GM12865 (cell line): ENCODE measurements at places on chromosomes 7 and 10.

DNA sequence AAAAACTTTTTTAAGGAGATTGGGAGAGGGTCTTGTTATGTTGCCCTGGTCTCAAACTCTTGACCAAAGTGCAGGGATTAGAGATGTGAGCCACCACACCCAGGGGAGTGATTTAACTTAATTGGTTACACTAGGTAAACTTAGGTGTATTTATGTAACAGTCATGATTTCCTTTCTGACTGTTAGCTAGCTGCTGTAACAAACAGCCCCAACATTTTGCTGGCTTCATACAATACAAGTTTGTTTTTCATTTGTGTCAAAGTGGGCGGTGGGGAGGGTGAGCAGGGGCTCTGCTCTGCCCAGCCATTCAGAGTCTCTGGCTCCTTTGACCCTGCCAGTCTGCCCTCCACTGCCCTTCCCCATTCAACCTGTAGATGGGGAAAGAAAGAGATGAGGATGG is 9.3 kb downstream of the DOCK1 start:
- no peak for DNase-seq

DNA sequence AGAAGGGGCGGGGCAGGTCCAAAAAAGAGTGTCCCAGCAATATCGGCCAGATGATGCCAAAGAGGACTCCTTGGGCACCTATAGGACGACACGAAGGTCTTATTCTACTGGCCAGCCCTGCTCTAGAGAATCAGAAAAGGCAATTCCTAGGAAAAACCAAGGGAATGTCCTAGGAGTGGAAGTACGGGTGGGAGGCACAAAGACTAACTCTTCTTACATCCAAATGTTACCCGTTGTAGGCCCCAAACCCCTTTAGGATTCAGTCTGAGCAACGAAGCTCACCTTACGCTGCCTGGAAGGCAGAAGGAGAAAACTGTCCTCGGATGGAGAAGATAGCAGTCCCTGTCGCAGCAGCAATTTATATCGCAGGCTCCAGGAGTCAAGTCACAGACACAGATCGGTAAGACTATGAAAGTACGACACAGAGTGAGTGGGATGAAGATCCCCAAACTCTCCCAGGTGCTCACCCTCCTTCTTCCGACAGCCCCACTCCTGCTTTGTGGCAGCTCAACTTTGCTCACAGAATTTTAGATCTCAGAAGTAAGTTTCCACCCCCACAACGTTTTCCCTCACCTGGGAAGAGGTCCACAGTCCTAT is 558 bp downstream of the TCTN3 start:
- no peak for DNase-seq

DNA sequence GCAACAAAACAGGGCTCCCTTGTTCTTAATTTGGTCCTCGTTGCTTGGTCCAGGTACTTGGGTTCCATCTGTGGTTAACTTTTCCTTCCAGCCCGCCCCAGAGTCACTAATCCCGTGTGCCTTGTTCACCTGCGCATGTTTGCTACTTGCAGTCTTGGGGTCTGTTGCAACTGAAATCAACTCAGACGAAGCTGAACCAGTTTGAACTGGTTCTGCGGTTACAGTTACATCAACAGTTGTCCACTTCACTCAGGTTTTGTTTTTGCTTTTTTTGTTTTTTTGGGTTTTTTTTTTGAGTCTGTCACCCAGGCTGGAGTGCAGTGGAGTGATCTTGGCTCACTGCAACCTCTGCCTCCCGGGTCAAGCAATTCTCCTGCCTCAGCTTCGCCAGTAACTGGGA is 34.7 kb downstream of the TRRAP start:
- no peak for DNase-seq

GRCh38 chr10:63628526-63629362 is 107.5 kb downstream of the REEP3 start:
- peak; percentile 89 for DNase-seq

DNA sequence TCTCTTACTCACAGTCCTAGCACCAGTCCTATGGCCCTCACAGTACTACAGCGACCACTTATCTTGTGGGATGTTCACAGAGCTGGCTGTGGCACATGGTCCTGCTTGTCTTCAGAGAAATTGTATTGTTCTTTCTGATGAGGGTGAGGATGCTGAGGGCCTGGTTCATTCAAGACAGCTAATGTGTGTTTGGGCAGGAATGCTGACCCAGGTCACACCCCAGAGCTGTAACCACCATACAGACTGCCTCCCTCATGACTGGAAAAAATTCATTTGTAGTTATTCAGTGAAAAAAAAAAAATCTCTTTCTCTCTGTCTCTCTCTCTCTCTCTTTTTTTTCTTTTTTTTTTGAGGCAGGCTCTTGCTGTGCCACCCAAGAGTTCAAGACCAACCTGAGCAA is 83.5 kb downstream of the KLF6 start:
- DNase-seq = no peak

- no peak for DNase-seq
These were observed 8.8 kb downstream of the GSTO2 start for GRCh38 chr10:104277785-104278184.

- DNase-seq = no peak
These were observed 130.1 kb downstream of the DNAJB6 start for GRCh38 chr7:157466867-157467261.

DNA sequence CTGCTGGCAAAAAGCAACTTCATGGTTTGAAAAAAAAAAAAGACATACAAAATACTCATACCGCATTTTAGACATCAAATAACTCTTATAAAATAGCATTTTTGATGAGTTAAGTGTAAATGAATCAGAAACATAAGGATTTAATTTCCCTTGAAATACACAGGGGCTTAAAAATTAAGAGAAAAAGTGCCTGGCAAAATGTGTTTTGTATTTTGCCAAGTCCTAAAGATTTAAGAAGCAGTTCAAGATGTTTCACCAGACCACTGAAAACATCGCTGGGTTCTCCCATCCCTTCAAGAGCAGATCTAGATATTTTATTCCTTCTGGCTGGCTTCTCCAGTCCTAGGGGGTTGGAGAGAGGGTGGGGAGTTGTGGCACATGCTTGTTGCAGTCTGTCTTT is 396.4 kb downstream of the INHBA start:
- no peak for DNase-seq

DNA sequence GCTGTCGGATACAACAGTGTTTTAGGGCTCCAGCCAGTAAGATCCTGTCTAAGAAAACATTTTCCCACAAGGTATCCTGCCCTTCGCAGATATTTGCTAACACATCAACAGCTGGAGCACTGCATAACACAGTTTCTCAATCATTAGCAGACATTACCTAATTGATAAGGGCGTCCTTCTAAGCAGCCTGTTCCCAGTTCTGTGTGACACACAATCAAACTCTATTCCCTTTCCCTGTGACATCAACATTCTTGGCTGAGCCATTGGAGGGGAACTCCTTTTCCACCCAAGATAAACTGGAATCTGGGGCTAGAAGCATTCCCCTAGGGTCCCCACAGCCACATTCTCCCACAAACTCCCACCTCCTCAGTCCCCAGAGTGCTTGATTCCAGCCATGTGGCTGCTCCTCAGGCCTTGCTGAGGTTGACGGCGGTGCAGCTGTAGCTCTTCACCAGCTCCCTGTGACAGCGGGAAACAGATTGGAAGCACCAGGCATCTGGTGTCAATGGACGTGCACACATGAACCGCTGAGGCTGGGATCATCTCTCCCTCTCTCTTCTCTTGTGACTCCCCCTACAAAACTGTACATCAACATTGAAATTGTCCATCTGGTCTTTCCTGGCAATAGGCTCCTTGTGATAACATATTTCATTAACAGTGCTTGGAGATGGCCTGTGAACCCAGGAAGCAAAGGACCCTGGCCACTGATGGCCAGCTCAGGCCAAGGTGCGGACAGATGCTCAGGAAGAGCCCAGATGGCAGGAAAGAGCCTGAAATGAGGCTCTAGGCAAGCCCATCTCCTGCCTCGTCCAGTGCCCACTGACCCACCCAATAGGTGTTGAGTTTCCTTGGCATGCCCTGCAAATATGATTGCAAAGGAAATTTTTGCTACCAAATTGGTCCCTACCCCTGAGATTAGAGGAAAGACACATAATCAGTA is 131.1 kb upstream of the TBX20 start:
- DNase-seq = no peak

DNA sequence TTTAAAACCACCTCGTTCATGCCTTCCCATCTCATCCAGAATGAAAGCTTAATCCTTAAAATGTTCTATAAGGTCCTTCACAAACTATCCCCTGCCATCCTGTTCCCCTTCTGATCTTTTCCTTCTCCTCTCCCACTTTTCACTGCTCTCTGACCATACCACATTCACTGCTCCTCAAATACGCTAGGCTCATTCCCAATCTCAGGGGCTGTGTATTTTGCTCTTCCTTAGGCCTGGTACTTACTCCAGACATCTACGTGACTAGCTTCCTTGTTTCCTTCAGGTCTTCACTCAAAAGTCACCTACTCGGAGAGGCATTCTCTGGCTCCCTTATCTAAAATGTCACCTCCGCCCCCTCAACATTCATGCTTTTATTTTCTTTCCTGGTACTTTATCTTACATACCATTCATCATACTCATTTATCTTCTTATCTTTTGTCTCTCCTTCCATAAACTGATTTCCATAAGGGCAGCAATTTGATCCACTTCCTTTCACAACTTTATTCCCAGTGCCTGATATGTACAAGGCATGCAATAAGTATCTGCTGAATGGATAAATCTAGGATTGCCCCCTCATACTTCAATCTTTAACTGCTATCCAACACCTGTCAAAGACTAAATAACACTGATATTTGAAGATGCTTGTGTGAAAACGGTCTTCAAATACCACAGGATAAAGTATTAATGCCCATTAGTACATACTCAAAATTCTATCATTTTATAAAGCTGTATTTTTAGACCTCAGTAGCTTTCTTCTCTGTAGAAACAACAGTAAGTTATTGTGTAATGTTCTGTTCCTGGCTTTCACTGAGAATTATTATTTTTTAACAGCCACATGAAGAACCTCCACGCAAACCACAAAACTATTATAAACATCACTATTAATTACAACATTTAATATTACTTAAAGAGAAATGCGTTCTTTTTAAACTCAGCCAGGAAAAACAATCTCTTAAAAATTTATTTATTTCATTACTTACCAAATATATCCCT is 27.0 kb downstream of the JMJD1C start:
- DNase-seq = no peak

GRCh38 chr7:23863209-23863787 is 153.3 kb downstream of the STK31 start:
- peak; percentile 55 for DNase-seq

DNA sequence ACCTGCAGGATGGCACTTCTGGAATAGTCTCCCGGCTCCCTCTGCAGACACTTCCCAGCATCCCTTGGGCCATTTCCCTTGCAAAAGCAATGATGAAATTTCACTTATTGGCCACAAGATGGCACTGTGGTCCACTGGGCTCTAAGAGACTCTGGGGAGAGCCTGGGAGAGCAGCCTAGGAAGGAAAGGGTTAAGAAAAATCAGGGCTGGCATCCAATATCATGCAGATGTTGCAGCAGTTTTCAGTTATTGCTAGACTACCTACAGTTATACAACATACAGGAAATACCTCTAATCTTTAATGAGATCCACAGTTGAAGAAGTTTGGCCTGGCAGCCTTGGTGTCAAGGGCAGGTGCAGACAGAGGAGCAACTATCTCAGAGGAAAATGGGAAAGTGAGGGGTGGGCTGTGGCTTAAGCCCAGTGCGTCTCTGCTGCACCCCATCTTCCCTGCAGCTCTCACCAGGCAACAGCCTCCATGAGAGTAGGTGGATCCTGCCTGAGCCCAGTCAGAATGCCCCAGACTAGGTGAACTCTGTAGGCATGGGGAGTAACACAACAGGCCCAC is 100.2 kb upstream of the PRSS58 start:
- peak; percentile 68 for DNase-seq

GRCh38 chr7:132756484-132756990 is 180.3 kb upstream of the PLXNA4 start:
- no peak for DNase-seq

DNA sequence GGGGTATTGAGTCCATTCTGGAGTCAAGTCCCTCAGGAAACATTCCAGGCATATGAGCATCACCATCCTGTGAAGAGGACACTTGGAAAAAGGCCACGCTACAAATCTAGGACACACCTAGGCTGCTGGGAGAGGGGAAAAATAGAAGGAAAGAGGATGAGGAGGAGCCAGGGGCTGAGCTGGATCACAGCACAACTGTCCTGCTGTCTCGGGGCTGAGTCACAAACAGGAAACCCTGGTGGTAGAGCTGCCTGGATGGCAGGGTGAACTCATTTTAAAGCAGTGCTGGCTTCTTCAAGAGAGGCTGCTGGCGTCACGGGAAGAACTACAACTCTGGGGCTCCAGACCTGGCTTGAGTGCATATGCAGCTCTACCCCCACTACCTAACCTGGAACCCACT is 151.5 kb downstream of the RNF216 start:
- no peak for DNase-seq

- DNase-seq = no peak
These were observed 99.0 kb downstream of the CAMK1D start for GRCh38 chr10:12448340-12448728.

DNA sequence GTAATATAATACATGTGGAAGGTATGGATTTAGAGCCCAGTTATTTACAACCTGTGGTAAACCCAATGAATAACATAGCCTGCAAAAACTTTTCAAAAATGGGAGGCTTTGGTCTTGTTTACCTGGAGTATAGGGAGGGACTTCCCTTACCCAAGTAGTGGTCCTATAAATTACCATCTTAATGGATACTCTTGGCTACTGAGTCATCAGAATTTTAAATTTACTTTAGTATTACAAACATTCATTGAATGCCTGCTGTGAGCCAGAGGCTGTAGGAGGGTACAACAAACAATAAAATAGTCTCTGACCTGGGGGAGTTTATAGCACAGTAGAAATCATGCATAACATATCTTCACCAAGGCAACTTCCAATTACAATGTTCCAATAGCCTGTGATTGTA is 365.1 kb downstream of the BBS9 start:
- no peak for DNase-seq

DNA sequence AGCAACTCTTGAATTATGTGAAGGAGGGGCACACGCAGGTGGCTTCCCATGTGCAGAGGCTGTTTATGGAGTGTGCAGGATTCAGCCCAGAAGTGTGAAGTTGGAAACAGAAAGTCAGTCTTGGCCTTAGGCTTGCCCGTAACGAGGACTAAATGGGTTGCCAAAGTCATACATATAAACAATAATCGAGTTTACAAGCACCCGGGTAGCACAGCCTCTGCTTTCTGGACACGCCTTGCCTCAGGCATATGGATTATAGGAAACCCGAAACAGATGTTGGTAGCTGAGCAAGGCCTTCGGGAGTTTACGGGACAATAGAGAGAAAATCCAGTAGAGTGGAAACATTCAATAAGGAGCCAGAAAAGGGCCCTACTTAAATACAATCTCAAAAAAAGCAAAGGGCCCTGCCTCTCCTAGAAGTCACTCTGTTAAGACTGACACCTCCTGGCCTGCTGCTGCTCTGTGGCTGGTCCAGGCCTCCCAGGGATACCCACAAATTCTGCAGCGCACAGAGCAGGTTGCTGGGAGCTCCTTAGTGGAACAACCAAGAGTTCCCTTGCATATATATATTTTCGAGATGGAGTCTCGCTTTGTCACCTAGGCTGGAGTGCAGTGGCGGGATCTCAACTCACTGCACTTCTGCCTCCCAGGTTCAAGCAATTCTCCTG is 48.5 kb downstream of the SMKR1 start:
- DNase-seq = no peak

DNA sequence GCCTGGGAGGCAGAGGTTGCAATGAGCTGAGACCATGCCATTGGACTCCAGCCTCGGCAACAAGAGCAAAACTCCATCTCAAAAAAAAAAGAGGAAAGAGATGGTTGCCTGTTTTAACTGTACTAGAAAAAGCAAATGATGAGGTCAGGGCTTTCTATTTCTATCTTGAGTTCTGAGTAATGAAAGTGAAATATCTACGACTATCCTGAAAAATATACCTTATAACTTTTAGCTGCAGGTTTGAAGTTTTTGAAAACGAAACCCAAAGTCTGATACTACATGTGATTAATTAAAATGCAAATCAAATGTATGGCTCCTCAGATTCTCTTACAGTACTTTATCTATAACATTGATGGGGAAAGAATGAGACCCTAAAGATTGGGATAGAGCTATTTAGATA is 636.2 kb upstream of the LRRN3 start:
- peak; percentile 6 for DNase-seq
